ENCODE measurements at places on chromosomes 5 and 9.
A peak's percentile ranks its signal among the peaks of the same experiment; 100 is the strongest.

DNA sequence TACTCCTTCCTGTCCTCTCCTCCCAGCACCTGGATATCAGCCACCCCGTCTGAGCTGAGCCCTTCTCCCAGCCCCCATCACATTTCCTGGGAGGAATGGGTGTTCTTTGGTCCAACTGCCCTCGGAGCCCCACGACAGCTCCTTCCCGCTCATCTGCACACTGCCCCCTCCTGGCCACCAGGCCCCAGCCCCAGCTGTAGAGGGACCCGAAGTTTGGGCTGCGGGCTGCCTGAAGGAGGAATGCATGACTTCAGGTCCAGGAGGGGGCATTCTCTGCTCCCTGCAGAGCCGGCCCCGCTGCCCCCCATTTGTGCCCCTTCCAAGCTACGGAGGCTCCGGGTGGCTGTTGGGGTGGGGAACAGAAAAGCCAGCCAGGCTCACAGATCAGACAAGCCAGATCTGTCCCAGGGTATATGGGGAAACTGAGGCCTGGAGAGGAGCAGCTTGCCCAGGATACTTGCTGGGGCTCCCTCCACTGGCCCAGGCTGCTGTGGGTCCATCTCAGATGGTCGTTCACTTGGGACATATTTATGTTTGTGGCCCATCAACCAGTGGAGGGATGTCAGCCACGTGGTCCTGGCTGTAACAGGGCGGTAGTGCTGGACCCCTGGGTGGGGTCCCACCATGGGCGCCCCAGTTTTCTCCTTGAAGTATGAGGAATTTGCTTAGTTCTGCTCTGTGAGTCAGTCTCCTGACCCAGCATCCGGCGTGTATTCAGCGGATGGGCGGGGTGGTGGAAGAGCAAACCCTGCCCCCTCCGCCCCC is 33.1 kb downstream of the DAB2IP start:
- peak; percentile 72 for DNase-seq

DNA sequence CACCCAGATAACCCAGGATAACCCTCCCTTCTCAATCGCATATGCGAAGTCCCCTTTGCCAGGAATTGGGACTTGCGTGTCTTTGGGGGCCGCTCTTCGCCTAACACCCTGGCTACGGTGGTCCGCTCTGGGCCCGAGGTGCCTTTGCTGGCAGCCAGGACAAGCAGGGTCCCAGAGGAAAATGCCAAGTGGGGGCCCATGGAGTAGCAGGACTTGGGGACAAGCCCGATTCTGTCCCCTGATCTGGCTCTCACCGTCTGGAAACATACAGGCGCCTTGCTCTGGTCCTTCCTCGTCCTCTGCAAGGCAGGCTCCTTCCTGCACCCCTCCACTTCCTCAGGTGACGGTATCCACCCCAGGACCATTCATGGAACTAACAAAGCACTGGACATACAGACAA is 78.1 kb upstream of the UNC5A start:
- DNase-seq: peak; percentile 3

DNA sequence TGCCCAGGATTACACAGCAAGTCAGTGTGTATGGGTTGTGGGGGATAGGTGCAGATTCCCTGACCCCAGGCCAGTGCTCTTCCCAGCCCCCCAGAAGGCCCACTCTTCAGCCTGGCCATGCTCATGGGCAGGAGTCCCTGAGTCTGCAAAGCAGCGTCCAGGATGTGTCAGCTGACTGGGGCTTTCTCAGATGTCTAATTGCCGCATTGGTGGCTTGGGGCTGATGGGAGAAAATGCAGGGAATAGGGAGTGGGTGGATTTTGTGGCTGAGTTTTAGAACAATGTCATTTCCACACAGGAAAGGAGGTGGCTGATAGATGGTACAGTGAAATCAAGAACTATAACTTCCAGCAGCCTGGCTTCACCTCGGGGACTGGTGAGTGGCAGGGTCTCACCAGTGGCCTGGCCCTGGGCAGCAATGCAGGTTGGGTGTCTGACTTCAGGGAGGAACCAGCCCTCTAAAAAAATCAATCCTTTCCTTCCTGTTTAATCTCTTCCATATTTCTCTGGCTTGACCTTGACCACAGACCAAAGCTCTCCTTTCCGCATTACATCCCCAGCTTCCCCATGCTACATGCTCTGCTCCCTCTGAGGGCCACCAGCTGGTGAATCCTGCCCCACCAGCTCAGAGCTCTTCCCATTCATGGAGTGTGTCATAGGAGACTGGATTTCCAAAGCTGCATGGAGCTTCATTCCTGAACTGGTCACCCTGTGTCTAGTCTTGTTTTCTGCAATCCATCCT is 14.2 kb downstream of the GLIPR2 start:
- DNase-seq: no peak

DNA sequence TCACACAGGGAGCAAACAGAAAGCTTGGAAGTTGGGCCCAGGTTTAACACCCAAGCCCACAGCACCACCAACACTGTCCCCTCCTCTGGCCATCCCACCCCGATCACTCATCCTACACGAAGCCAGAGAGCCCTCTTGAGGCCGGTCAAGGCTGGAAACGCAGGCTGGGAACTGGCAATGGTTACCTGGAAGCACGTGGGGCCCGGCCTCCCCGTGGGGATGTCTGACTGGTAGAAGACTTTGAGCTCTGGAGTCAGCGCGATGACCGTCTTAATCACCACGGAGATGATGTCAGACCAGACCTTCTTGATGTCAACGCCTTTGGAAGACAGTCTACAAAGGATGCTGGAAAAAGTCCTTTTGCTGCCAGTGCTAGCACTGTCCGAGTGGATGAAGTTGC is 104.1 kb downstream of the TTLL11 start:
- DNase-seq: peak; percentile 29

DNA sequence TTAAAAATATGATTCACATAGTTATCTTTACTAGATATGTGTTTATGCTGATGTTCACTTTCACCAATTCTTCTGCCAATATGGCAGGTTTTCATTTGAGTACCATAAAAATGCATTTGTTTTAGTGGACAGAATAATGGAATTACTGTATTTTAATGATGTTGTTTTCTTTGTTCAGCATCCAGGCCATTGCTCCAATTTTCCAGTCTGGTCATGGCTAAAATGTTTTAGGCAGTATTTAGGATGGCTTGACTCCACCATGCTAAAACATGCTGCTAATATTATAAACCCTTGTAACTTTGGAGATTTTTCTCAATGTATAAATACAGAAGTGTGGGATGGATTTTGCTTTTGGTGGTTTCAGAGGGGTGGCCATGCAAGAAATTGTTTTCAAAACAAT is 273.0 kb upstream of the RPS23 start:
- DNase-seq: no peak

- DNase-seq: no peak
Observed at GRCh38 chr5:172791286-172791685, 20.3 kb upstream of the DUSP1 start.

DNA sequence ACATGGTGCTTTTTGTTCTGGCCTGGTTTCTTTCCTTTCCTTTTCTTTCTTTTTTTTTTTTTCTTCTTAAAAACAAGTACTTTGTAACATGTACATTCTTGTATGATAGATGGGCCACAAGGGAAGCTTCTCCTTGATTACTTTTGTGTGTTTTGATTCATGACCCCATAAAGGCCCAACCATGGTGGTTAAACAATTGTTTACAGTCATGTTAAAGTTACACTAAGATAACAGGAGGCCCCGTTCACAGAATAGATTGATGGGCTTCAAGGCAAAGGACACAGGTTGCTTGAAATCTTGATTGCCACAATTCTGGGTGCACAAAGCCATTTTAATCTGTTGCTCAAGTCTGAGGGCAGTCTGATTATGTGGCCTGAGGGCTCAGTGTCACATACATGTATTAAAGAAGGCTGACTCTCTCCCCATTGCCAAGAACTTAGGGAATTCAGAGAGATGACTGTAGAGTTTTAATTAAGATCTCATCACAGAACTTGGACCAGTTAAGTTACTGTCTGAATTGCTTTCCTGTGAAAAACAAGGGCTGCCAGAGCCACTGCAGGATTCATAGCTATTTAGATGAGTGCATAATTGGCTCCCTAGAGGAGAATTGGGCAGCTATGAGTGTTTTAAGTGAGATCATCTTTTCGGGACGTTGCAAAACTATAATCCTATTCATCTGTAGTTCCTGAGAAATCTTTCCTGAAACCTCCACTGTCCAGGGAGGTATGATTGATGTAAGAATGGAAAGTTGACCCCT is 163.4 kb downstream of the TLE4 start:
- no peak for DNase-seq

DNA sequence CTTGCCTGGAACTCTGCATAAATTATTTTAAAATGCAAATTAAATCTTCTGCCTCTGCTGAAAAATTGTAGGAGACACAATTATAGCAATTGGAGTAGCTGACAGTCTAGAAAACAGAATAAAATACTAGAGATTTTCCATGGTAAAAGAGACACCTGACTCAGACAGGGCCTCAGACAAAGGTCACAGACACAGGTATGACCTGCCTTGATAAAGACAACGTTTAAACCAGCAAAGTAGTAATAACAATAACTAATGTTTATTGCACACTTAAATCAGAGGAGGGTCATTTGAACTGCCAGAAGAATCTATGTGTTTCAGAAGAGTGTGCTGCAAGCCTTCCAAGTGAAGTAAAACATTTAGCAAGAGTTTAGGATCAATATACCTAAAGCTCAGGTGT is 3.9 kb downstream of the SOWAHA start:
- DNase-seq: no peak

DNA sequence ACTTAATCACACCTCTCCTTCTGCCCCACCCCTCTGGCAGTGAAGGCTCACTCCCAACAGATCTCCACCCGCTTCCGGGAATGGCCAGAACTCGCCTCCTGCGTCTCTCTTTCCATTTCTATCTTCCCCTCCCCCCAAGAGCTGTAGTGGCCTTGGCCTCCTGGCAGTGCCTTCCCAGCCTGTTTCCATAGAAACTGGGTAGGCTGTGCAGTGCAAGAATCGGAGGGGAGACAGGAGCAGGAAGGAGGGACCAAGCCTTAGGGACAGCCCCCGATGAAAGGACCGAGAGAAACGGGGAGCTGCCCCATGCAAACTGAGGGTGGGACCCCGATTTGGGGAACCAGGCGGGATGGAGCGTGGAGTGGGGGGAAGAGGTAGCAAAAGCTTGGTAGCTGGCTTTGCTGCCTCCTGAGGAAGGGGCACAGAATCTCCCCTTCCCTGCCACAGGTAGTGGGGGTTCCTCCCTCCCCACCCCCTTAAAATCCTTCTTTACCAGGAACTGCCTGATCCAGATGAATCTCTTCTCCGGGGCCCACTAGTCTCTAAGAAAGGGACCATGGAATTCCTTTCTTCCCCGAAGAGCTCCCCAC is 4.5 kb upstream of the PCDH1 start:
- DNase-seq: peak; percentile 83

DNA sequence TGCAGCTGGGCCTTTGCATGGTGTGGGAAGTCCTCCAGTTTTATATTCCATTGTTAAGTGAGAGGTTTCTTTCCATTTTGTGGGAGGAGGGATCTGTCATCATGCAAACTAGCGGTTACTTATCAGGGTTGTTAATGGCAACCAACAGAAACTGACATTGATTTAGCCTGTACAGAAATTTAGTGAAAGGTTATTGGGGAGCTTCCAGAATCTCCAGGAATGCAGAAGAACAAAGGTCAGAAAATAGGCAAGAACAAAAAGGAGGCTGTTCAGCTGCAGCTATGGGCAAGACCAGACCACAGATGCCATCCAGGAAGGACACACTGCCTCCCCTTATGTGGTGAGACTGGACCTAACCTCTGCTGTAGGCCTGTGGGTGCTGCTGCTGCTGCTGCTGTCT is 395.8 kb downstream of the KDM4C start:
- DNase-seq: no peak

DNA sequence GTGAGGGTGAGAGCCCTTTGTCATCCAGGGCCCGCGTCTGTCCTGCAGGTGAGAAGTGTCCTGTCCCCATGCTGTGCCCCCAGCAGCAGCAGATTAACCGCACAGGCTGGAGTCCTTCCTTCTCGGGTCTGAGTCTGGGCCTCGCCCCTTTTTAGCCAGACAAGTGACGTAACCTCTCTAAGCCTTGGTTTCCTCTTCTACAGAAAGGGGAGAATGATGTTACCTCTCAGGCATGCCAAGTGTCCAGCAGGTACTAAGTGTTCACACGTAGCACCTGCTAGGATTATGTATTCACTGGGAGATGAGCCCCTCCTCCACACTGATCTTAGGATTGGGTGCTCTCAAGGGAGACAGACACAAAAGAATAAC is 6.9 kb downstream of the NEURL1B start:
- DNase-seq: no peak

GRCh38 chr9:27818348-27818747 is 245.1 kb upstream of the C9orf72 start:
- no peak for DNase-seq

DNA sequence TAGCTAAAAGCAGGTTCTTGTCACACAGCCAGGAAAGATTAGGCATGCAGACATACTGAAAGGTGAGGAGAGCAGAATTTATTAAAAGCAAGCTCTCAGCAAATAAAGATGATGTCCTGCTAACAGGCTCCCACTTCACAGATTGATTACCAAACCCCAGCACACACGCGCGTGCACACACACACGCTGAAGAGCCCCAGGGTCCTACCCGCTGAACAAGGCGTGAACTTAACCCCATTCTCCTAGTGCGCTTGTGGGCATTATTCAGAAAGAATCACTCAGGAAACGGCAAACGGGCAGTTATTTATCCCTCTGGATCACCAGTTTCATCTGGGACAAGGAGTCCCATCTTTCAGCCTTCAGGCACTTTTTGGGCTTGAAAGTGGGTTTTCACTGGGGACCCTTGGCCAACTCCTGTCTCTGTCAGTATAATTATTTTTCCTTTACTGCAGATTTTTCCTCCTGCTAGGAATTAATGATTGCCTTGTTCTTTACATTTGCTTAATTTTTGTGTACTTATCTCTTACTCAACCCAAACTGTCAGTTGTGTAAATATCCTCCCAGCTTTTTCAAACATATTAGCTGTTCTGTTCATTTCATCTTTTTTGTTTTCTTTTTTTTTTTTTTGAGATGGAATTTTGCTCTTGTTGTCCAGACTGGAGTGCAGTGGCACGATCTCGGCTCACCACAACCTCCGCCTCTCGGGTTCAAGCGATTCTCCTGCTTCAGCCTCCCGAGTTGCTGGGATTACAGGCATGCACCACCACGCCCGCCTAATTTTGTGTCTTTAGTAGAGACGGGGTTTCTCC is 92.6 kb downstream of the RIC1 start:
- DNase-seq: no peak

GRCh38 chr9:23621924-23622323 is 204.1 kb downstream of the ELAVL2 start:
- DNase-seq: no peak

DNA sequence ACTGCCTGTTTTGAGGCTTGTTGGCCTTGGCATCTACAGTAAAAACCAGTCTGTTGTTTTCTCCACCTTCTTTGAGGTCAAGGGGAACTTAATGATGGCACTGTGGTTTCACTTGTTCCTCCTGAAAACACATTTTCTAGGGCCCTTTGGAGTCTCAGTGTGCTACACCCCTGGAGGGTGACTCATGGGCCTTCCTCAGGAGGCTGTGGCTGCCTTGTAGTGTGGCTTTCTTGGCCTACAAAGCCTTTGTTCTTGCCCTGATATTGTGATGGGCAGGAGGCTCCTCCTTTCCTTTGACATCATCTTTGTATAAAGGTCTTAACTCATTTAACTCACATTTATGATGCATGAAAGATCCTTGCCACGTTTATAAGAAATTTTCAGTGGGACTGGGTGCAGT is 56.3 kb upstream of the GPBP1 start:
- no peak for DNase-seq

GRCh38 chr9:106875529-106875928 is 12.6 kb downstream of the ZNF462 start:
- DNase-seq: no peak
